Motor neuron (in vitro differentiated cells): ENCODE measurements at places on chromosomes 1 and 21.

DNA sequence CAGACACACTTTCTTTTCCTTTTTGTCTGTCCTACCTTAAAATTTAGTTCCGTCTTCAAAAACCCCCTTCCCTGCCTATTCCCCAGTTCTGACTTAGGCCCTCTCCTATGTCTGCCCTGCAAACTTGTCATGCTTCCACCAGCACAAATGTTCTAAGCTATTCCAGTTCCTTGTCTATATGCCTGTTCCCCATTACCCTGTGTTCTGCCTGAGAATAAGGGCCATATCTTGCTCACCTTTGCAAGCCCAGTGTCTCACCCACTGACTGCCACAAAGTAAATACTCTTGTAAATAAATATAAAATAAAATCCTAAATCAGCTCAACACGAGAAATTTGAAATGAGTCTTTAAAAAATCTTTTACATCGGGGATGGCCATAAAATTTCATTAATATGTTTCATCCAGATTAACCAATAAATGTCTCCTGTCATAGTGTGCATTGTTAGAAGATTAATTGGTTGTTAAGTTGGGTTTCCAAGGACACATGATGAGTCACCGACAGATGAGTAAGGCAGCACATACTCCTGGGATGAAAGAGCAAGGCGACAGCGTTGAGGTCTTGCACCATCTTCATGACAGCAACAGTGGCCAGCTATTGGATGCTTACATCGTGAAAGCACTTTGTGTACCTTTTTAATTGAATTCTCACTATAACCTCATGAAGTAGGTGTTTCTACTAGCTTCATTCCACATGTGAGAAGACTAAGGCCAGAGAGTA lies 92.6 kb upstream of the NGF start:
- ATAC-seq, result peak; percentile 97

GRCh38 chr1:214902636-214903320 lies 179.8 kb upstream of the KCNK2 start:
- ATAC-seq, result no peak

DNA sequence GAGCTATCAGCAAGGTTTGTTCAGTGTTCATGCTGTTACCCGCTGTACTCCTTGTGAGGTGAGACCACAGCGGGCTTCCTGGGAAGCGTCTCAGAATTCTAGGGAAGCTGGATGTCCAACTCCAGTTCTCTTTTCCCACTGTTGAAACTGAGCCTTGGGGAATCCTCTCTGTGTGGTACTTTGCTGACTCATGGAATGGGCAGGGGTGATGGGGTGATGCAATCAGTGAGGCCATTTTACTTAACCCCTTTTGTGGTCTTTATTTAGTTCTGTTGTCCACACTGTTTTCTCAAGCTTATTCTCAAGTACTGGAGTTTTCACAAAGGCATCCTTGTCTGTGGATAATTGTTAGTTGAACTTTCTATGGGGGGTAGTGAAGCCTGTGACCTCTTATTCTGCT lies 42.6 kb downstream of the ACKR1 start:
- no peak for ATAC-seq

DNA sequence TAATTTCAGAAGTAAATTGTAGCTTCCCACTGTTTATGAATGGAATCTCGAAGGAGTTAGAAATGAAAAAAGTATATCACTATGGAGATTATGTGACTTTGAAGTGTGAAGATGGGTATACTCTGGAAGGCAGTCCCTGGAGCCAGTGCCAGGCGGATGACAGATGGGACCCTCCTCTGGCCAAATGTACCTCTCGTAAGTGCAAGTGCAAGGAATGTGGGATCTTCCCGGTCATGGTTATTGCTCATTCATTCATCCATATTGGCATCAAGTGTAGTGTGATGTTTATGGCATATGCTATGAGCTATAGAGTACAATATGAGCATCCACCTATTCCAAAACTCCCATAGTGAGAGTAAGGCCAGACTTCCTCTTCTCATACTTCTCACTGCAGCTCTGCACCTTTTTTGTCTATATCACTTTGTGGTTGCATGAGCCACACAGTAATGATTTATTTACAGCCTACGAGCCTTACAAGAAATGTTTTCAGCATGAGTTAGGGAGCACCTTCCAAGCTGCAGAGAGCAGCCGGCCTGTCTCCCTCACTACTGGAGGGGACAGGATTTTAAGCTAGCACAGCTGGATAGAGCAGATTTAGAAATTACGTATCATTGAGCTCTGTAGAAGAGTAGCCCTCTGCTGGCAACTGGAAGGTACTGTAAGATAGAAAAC lies 24.9 kb upstream of the CR1L start:
- ATAC-seq, result peak; percentile 55

DNA sequence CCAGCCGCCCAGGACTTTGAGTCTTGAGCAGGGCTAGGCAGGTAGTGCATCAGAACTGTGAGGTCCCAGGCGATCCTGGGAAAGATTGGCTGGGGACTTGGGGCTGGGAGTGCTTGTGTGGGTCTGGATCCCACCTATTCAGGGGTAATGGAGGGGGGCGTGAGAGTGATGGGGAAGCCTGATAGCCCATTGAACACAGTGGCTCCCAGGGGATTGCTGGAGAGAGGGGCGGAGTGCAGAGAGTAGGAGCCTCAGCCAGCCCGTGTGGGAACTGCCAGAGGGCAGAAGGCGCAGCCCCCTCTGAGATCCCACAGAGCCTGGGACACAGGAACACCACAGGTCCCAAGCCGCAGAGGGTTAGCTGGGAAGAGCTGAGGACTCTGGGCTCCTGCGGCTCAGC lies 19.3 kb upstream of the PDZK1IP1 start:
- ATAC-seq, result no peak

- ATAC-seq, result no peak
Observed at GRCh38 chr1:181905944-181906597, 155.4 kb downstream of the ZNF648 start.

DNA sequence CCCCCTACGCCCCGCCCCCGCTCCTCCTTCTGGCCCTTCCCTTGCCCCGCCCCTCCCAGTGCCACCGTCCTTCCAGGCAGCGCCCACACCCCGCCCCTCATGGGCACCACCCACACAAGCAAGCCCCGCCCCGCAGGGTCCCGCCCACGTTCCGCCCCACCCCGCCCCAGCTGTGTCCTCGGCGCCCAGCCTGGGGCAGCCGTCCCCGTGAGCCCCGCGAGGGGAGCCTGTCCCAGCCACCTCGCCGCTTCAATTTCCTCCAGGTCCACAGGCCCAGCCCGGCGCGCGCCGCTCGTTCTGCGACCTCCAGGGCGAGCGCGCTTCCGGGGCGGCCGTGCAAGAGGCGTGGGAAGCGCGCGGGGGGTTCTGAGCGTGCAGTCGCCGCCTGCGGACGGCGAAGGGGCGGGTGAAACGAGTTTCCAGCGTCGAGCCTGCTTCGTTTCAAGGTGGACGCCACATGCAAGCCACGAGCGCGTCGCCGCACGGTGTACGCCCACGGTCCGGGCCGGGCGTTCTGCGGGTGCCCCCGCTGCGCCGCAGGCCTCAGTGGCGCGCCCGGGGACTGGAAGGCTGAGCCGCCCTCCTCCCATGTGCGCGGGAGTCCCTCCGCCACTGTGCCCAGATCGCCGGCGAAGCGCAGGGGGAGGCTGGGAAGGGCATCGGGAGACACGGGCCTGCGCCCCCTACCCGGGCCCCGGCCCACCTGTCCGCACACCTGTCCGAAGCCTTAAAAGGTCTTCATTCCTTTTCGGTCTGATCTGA lies 10.8 kb upstream of the FAAP20 start:
- peak; percentile 73 for ATAC-seq
